ENCODE measurements at places on chromosomes 6 and 20.

DNA sequence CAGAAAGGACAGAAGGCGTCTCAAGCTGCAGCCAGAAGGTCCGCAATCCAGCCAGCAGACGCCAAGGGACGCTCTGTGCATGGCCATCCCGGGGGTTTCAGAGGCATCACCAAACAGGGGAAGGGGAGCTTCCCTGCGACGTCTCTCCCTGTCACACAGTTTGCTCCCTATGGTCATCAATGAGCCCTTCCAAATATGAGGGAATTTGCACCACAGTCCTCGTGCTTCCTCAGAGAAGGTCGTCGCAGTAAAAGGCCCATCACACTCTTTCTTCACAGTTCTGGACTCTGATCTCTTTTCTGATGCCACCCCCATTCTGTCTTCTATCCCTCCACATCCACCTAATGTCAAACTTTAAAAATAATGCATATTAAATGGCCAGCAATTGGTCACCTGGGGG, 10.2 kb upstream of the FOXC1 start:
- DNase-seq, result no peak

- no peak for DNase-seq
Observed at GRCh38 chr6:145866456-145867396, 52.1 kb upstream of the FBXO30 start.

GRCh38 chr20:57594092-57594951, 25.9 kb downstream of the ZBP1 start:
- no peak for DNase-seq

- DNase-seq, result peak; percentile 78
Observed at GRCh38 chr6:52551483-52552277, 25.2 kb downstream of the TRAM2 start.

DNA sequence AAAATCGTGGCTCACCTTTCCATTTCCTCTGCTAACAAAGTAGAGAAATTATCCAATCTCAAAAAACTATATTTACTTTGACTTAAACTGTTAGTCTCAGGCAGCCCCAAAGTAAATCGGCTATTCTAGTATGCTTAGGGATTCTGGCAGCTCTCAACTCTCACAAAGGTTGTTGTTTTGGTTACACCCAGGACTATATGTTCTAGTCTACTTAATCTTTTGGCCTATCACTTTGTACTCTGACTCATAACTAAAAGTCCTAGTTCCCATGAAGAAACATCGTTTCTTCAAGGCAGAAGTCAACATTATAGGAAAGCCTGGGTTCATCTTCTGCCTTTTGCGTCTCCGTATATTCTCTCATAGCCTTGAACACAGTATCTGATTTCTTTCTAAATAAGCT, 42.3 kb downstream of the MYLK4 start:
- no peak for DNase-seq

DNA sequence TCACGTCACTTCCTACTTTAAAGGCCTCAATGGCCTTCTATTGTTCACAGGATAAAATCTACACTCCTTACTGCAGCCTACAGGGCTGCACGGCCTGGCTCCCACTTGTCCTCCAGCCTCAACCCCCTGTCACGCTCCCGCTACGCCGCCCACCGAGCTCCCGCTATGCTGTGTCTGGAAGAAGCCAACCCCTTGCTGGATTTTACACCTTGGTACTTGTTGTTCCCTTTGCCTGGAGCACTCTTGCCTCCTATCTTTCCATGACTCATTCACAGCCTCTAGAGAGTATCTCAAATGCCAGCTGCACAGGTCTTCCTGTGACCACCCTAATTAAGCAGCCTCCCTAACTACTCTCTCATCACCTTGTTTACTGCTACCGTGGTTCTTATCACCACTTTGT, 259.9 kb downstream of the PRKN start:
- DNase-seq, result no peak

DNA sequence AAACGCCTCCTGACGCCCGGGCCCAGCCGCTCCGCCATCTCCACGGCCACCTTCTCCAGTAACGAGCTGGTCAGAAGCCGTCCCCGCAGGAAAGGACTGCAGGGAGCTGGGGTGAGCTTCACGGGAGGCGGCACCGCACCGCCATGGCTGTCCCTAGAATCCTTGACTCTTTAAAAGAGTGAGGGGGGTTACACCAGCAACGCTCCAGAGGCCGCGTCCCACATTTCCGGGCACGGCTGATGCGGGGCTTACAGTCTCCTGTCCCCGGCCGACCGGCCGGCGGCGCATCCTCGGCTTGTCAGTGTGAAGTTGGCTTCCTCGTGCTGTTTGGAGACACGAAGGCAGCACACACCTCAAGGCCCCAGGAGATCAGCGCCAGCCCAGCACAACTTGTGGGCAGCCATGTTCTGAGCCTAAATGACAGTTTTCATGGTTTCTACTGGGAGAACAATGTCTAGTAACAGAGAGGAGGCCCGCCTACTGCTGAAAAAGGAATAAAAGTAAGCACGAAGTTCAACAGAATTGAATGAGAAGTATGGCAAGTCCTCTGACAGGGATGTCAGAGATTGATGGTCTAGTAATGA, 30.4 kb downstream of the SLC2A4RG start:
- no peak for DNase-seq
